ENCODE measurements at places on chromosomes 1 and 21.

DNA sequence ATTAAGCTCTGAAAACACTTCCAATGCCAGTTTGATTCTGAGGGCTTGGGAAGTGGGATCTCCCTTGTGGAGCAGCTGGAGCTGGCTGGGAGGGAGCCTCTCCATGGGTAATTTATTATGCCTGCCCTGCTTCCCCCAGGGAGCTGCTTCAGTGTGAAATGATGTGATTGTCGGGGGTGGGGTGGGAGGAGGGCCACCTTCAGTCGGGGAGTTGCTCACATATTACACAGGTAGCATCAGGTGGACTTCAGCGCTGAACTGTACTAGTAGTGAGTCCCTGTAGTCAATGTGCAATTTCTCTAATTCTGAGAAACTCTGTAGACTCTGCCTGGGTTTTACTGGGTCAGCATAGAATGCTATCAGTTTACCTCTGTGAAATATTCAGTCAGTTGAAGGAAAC lies 12.8 kb downstream of the PLA2G2E start:
- H3K4me1 ChIP-seq = no peaks in the 10 kb centered on the region
- H3K36me3 ChIP-seq = peaks cover 67% of the 10 kb centered on the region
- DNase-seq = no peak
- no peak overlapping the region for H3K27ac ChIP-seq
- H3K27me3 ChIP-seq = no peaks in the 10 kb centered on the region

GRCh38 chr1:46081619-46082018 lies 50.8 kb downstream of the PIK3R3 start:
- no peak overlapping the region for H3K4me3 ChIP-seq
- H3K4me1 ChIP-seq = no peaks in the 10 kb centered on the region
- H3K27me3 ChIP-seq = no peaks in the 10 kb centered on the region
- no peak for DNase-seq
- H3K36me3 ChIP-seq = no peaks in the 10 kb centered on the region
- H3K27ac ChIP-seq = no peak overlapping the region

DNA sequence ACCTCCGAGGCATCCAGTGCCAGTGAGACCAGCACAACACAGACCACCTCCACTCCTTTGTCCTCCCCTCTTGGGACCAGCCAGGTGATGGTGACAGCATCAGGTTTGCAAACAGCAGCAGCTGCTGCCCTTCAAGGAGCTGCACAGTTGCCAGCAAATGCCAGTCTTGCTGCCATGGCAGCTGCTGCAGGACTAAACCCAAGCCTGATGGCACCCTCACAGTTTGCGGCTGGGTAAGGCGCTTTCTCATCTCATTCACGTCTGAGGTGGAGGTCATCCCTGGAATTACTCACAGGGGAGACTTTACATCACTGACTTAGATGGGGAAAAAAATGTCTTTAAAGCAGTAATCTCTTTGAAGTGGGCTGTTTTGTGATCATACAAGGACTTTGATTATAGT lies 106.3 kb downstream of the CD247 start:
- H3K4me3 ChIP-seq = no peak overlapping the region
- H3K4me1 ChIP-seq = no peaks in the 10 kb centered on the region
- peaks cover 17% of the 10 kb centered on the region for H3K36me3 ChIP-seq
- no peak overlapping the region for H3K27ac ChIP-seq
- no peak for DNase-seq

DNA sequence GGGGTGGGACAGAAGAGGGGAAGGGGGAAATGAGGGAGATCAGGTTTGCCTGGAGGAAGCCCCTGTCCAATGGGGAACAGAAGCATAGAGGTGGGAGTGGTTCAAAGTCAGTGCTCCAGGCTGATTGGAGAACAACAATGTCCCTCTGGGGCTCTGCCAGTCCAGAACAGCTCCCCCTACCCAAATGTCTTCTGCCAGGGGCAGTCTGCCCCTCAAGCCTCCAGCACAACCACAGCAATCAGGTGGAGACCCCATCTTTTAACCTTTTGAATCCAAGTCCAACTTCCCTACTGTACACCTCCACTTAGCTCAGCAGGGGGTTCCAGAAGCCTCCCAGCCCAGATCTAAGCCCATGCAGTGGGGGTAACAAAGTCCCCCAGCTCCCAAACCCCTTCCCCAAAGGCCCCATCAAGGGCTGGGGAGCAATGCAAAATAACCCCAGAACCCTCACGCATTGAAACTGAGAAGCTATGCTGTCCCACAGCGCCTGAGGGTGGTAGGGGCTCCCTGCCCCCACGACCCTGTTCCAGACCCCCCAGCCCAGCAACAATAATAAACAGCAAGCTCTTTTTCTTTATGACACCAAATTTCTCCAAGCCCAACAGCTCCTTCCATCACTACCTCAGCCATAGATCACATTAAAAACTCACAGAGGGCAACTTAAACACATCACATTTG lies 3.3 kb downstream of the AHDC1 start:
- H3K36me3 ChIP-seq = no peaks in the 10 kb centered on the region
- no peak overlapping the region for H3K4me3 ChIP-seq
- no peaks in the 10 kb centered on the region for H3K27me3 ChIP-seq

DNA sequence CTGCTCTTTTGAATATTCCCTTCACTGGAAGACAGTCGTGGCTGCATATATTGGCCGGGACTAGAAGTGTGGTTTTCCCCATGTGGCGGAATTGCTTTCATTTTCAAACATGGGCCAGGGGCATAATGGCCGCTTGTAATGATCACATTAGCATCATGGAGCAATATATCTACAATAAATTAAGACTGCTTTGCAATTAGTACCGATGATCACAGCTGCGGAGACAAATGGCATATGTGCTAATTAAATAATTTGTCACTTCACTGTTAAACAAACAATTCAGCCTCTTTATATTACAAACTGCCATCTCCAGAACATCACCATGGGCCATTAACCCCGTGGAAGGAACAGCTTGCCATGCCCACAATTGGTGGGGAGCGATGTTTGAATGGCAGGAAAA lies 68.2 kb upstream of the OLIG2 start:
- H3K27me3 ChIP-seq = peaks cover 8% of the 10 kb centered on the region
- no peaks in the 10 kb centered on the region for H3K36me3 ChIP-seq
- no peaks in the 10 kb centered on the region for H3K4me1 ChIP-seq

- H3K27ac ChIP-seq = no peak overlapping the region
- no peaks in the 10 kb centered on the region for H3K4me1 ChIP-seq
- H3K27me3 ChIP-seq = no peaks in the 10 kb centered on the region
- no peak for DNase-seq
- no peaks in the 10 kb centered on the region for H3K36me3 ChIP-seq
Observed at GRCh38 chr1:107883562-107883961, 81.4 kb downstream of the VAV3 start.

DNA sequence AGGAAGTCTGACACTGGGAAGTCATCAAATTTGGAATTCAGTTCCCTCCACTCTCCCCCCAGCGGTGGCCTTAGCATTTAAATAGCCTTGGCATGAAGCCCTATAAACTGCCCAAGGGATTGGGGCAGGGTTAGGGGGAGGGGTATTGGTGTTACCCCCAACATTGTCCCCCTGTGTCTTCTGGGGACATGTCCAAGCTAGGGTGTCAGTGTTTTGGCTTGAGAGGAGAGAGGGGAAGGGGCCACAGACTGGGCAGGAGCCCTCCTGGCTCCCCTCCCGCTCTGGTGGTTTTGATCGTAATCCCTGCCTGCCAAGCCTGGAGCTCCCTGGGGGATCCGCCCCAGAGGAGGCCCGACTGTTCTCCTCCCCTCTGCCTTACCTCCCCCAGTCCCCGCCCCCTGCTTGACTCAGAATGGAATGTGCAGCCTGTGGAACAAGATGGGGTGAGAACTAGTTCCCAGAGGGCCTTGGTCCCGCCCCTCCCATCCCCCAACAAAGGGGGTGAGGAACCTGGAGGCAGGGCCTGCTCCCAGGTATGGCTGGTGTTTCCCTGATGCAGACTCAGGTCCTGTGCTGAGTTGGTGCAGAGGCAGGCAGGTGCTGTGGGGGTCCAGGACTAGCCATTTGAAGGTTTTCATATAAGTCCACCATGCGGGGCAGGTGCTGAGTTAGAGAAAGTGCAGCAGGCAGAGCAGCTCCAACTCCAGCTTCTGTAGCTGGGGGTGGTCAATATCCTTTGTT lies 7.4 kb downstream of the SOX13 start:
- no peak for DNase-seq
- no peaks in the 10 kb centered on the region for H3K36me3 ChIP-seq
- peaks cover 1% of the 10 kb centered on the region for H3K4me1 ChIP-seq
- no peak overlapping the region for H3K27ac ChIP-seq

GRCh38 chr1:19596065-19596713 lies 47.9 kb upstream of the NBL1 start:
- H3K27ac ChIP-seq = peak overlapping the region; percentile 100
- DNase-seq = no peak
- H3K4me1 ChIP-seq = peaks cover 35% of the 10 kb centered on the region
- H3K4me3 ChIP-seq = peak overlapping the region; percentile 60

DNA sequence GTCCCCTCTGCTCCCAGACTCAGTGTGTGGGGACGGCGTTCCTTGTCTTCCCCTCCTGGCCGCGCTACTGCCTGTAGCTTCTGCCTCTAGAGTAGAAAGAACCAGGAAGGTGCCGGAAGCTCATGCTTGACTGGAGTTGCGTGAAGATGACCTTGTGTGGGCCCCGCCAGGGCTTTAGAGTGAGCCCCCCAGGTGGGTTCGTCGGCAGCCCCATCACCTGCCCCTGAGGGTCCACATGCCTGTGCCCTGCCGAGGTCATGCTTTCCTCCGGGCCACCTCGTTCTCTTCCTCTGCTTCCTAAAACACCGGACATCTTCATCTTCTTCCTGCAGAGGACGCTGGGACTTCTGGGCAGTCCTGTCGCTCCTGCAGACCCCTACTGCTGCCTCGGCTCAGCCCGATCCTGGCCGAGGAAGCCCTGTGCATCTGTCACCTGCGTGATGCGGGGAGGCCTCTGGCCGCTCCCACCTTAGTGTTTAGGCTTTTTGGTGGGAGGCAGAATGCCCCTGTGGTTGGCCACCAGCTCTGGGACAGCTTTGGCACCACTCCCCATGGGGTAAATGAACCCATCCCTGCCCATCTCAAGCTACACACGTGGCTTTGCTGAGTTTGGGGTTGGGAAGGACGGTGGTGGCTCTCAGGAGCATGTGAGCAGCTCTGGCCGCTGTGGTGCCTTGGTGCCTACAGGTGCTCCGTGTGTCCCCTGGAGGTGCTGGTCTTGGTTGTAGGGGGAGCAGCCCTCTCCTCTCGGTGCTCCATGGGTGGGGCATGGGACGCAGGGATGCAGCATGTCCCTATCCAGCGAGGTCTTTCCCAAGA lies 12.3 kb downstream of the OBSCN start:
- no peaks in the 10 kb centered on the region for H3K4me1 ChIP-seq
- H3K27ac ChIP-seq = no peak overlapping the region
- DNase-seq = no peak
- H3K27me3 ChIP-seq = no peaks in the 10 kb centered on the region
- peaks cover 40% of the 10 kb centered on the region for H3K36me3 ChIP-seq
- no peak overlapping the region for H3K4me3 ChIP-seq

DNA sequence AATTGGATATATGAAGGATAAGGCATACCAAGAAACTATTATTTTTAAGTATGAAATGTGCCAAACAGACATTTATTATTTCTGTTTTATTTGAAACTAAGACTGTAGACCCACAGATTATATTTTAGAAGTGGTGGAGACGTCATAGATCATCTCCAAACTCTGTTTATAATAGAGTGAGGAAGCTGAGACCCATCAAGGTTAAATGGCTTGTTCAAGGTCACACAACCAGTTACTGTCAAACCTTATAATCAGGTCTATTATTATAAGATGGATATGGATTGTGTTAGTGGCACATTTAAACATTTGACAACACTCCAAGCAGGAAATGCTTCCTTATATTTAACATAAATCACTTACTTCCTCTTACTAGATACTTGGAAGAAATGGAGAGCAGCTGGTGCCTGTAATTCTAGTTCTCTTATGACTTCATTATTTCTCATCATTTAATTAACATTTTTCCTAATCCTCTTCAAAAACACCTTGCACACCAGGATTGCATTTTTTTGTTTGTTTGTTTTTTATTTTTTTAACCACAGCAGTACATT lies 117.0 kb downstream of the NEK7 start:
- no peaks in the 10 kb centered on the region for H3K27me3 ChIP-seq
- no peak for DNase-seq
- no peaks in the 10 kb centered on the region for H3K4me1 ChIP-seq

DNA sequence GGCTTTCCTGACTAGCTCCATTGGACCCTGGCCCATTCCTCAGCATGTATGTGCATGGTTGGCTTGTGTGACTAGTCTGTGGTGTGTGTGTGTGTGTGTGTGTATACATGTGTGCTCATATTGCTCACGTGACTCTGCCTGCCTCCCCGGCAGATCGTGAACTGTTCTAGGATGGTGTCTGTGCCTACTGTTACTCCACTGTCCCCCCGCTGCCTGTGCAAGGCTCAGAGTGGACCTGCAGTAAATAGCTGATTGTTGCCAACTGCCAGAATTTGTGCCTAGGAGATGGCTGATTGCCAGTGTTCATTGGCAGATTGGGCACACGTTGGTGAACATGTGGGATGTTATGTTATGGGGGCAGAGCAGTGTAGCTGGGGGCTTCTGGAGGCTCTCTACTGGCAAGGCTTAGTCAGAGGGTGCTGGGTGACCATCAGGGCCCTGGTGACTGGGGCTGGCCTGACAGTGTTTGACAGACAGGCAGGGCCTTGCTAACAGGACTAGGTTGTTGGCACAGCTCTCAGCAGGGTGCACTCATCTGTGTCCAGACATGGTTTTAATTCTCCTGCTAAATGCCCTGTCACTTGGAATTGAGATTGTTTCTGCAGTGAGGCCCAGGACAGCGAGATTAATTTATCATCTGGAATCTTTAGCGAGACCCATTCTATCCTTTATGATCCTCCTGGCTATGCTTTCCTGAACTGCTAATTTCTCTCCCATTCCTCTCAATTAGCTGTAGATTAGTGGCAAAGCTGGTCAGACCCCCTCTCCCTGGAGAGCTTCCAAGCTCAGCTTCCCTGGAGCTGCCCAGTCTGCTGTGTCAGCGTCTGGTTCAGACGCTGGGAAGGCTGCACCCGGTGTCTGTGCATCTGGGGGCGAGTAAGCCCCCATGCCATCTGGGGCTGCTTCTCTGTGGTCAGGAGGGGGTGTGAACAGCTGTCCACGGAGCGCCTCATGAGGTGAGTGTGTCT lies 20.8 kb downstream of the SLC6A17 start:
- H3K4me1 ChIP-seq = no peaks in the 10 kb centered on the region
- no peak overlapping the region for H3K27ac ChIP-seq
- H3K27me3 ChIP-seq = no peaks in the 10 kb centered on the region
- no peaks in the 10 kb centered on the region for H3K36me3 ChIP-seq

GRCh38 chr1:225642177-225642576 lies 10.7 kb downstream of the ENAH start:
- H3K27me3 ChIP-seq = peaks cover 2% of the 10 kb centered on the region
- DNase-seq = no peak
- H3K4me1 ChIP-seq = no peaks in the 10 kb centered on the region
- H3K36me3 ChIP-seq = no peaks in the 10 kb centered on the region

DNA sequence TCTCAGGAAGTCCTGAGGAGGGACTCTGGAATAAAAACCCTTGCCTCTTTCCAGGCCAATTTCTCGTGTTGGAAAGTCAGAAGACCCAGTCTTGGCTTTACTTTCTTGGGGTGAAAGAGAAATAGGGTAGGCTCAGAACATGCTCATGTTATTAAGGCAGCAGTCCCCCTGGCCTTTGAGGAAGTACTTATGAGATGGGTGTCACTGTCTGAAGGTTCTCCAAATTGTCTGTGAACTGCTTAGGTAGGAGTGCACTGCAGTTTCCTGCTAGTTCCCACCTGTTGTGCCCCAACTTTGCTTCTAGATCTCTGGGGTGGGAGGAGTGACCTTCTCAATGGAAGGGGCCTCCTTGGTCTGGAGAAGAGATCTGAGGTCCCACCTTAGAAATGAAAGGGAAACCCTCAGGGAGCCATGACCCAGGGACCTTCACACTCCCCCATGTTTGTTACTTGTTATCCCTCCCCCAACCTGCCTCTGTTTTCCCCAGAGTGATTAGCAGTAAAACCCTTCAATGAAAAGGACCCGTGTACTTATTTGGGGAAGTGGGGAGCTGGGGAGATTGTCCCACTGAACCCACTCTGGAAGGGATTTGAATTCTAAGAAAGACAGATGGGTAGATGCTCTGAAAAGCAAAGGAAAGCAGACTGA lies 5.7 kb downstream of the ZNF691 start:
- no peak for DNase-seq

Measured in effector memory CD4-positive, alpha-beta T cell (primary cell).